ENCODE measurements at places on chromosomes 6 and 20. TPM values are rescaled to one million over a fixed set of nuclear protein-coding genes. Genes with fewer than 3 reads are reported as not detected.

The RSPH9 gene
- total RNA-seq = not detected

The DSP gene
- 71.6 TPM for total RNA-seq

GRCh38 chr6:106066989-106067388 is 19.1 kb upstream of the PRDM1 start:
- no peak overlapping the region for H3K4me3 ChIP-seq
- peaks cover 18% of the 10 kb centered on the region for H3K4me1 ChIP-seq
- H3K27ac ChIP-seq = no peak overlapping the region
- no peaks in the 10 kb centered on the region for H3K27me3 ChIP-seq

- no peak overlapping the region for H3K27ac ChIP-seq
- H3K4me1 ChIP-seq = no peaks in the 10 kb centered on the region
- peak; percentile 38 for DNase-seq
- H3K36me3 ChIP-seq = no peaks in the 10 kb centered on the region
- H3K4me3 ChIP-seq = no peak overlapping the region
Observed at GRCh38 chr6:132598473-132598872, 8.9 kb upstream of the TAAR5 start.

- peak overlapping the region; percentile 28 for H3K27ac ChIP-seq
- peaks cover 14% of the 10 kb centered on the region for H3K4me1 ChIP-seq
- peak; percentile 80 for DNase-seq
- H3K27me3 ChIP-seq = 0 out of 2 replicates have a peak, but pooled peaks cover 1% of the 10 kb centered on the region
- H3K36me3 ChIP-seq = no peaks in the 10 kb centered on the region
Observed at GRCh38 chr6:18585032-18585573, 198.0 kb downstream of the RNF144B start.

- H3K27ac ChIP-seq = no peak overlapping the region
- DNase-seq = no peak
- H3K27me3 ChIP-seq = no peaks in the 10 kb centered on the region
- H3K4me3 ChIP-seq = no peak overlapping the region
Observed at GRCh38 chr6:83978324-83978734, 55.2 kb upstream of the MRAP2 start.

DNA sequence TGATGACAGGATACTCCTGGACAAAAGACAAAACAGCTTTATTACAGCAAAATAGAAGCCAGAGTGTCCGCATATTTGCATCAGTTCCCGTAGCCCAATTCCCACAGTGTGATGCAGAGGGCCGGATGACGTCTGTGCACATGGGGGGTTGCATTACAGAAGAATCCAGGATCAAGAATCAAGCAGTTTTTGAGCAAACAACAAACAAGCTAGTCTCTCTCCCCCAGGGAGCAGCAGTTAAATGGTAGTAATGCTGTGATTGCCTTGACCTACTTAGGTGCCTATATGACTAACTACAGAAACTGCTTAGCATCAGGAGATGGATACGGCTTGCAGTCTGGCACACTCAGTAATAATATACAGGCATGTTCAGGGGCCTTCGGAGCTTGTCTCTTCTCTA is 3.2 kb upstream of the SDHAF4 start:
- DNase-seq = no peak
- no peak overlapping the region for H3K4me3 ChIP-seq
- no peaks in the 10 kb centered on the region for H3K27me3 ChIP-seq
- no peaks in the 10 kb centered on the region for H3K36me3 ChIP-seq
- H3K27ac ChIP-seq = no peak overlapping the region

DNA sequence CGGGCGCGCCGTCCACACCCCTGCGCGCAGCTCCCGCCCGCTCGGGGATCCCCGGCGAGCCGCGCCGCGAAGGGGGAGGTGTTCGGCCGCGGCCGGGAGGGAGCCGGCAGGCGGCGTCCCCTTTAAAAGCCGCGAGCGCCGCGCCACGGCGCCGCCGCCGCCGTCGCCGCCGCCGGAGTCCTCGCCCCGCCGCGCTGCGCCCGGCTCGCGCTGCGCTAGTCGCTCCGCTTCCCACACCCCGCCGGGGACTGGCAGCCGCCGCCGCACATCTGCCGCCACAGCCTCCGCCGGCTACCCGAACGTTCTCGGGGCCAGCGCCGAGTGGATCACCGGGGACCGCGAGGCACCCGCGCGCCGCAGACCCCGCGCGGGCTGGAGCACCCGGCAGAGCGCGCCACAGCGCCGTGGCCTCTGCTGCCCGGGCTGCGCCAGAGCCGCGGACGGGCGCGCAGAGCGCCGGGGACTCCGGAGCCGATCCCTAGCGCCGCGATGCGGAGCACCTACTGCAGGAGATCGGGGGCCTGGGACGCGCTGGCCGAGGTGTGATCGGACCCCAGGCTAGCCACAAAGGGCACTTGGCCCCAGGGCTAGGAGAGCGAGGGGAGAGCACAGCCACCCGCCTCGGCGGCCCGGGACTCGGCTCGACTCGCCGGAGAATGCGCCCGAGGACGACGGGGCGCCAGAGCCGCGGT is at the start of gene BMP2:
Gene BMP2, plus strand, starts transcription at position 151 of the 692 bp plus-strand sequence. CDS start 2,441 bp downstream, outside the sequence.
- no peaks in the 10 kb centered on the region for H3K4me1 ChIP-seq
- H3K27ac ChIP-seq = no peak within 1 kb of the TSS
- peaks cover 51% of the 10 kb centered on the region for H3K27me3 ChIP-seq
- H3K36me3 ChIP-seq = no peaks in the 10 kb centered on the region
- peak within 1 kb of the TSS; percentile 67 for H3K4me3 ChIP-seq

DNA sequence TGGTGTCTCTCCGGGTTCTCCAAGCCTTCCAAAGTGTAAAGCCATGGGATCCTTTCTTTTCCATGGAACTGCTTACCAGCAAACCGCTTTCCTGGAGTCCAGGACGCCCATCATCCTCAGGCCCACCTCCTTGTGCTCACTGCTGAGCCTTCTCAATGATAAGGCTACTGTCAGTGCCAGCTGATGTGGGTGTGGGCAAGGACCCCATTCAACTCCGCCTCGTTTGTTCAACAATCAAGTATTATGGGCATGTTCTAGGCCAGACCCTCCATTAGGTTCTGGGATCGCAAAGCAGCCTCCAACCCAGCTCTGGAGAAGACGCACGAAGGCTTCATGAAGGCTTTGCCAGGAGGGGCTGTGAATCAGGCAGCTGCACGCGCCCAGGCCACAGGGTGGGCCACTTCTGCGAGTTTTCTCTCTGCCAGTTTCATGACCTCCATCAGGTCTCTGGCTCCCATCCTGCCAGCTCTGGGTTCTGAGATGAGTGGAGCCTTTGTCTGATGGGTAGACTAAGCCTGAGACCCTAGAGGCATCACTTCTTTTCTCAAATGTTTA is 177.1 kb downstream of the MRPL14 start:
- H3K4me1 ChIP-seq = no peaks in the 10 kb centered on the region
- no peaks in the 10 kb centered on the region for H3K36me3 ChIP-seq
- no peaks in the 10 kb centered on the region for H3K27me3 ChIP-seq
- DNase-seq = no peak

DNA sequence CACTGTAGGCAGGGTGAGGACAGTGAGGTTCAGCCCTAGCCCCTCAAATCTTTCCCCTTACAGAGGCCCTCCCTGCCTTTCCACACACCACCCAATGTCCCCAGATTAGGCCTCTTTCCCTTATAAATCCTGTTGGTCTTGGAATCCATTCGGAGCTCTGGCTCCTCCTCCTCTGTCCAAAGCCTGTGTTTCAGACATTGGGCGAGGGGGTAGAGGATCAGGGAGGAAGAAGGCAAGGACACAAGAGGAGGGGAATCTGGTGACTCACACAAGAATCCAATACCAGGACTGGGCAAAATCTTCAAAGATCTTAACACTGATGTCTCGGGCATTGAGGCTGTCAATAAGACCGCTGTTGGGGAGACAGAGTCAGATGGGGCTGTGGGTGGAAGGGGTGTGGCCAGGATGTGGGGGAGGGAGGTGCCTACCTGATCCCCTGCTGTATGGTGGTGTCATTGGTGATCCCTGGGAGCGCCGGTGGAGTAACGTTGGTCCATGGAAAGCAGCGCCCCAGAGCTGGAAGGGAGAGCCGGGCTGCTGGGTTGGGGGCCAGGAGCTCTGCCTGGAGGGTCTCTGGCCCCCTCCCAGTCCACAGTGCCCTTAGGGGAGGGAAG is 7.6 kb downstream of the SLC44A4 start:
- H3K4me1 ChIP-seq = peaks cover 19% of the 10 kb centered on the region
- H3K27ac ChIP-seq = no peak overlapping the region
- H3K36me3 ChIP-seq = no peaks in the 10 kb centered on the region
- no peak for DNase-seq
- H3K4me3 ChIP-seq = no peak overlapping the region

Data from PC-3 (cell line).